Hair follicular keratinocyte (primary cell): ENCODE measurements at places on chromosomes 3 and 15. TPM values are rescaled to one million over a fixed set of nuclear protein-coding genes. Genes with fewer than 3 reads are reported as not detected.

Gene TLR9
- total RNA-seq, result not detected in 2 replicates

Gene EPHB3
- total RNA-seq, result 4.2 and 6.7 TPM in 2 replicates

Gene AGTR1
- 0.95 TPM in 1 of 2 replicates, not detected in the other for total RNA-seq

Gene REC114
- total RNA-seq, result not detected in 2 replicates

Gene RYR3
- not detected in 2 replicates for total RNA-seq

Gene MELTF
- total RNA-seq, result 9.6 and 13.8 TPM in 2 replicates
